Adrenal gland (tissue), 19 donors: ENCODE measurements at places on chromosomes 4 and X. TPM values are rescaled to one million over a fixed set of nuclear protein-coding genes. Genes with fewer than 3 reads are reported as not detected.

GRCh38 chr4:158778712-158779111, 9.9 kb downstream of the FNIP2 start:
- DNase-seq, result no peak

GRCh38 chr4:38162240-38162784, 202.1 kb downstream of the PTTG2 start:
- DNase-seq, result peak; percentile 53

- no peak for DNase-seq
Measured at GRCh38 chr4:184280137-184280536, 62.5 kb upstream of the ENPP6 start.

The CDKL5 gene
- 11.8 TPM for total RNA-seq

- no peak for DNase-seq
Measured at GRCh38 chr4:86675548-86675947, 81.4 kb downstream of the PTPN13 start.

GRCh38 chr4:1219566-1219950, 29.4 kb downstream of the CTBP1 start:
- no peak for DNase-seq

The CXCL6 gene
- not detected for total RNA-seq

The SHOX gene
- total RNA-seq, result not detected

The PAGE1 gene
- not detected for total RNA-seq
